ENCODE measurements at places on chromosomes 5 and 9.
A peak's percentile ranks its signal among the peaks of the same experiment; 100 is the strongest.

DNA sequence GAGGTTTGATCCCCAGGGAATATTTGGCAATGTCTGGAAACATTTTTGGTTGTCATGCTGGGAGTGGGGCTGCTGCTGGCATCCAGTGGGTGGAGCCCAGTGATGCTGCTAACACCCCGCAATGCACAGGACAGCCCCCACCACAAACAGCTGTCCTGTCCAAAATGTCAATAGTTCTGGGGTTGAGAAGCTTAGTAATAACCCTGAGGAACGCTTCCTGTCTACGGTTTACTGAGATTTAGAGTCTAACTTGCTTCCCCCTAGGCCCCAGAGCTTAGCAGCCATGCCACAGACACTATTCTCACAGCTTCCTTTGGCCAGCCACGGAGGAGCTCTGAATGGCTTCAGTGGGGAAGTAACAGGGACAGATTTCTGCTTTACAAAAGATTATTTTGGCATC lies 66.5 kb downstream of the MSX2 start:
- H3K36me3 ChIP-seq, result no peaks in the 10 kb centered on the region
- H3K4me3 ChIP-seq, result no peak overlapping the region
- peaks cover 8% of the 10 kb centered on the region for H3K4me1 ChIP-seq
- no peak for DNase-seq
- no peak overlapping the region for H3K27ac ChIP-seq

- no peaks in the 10 kb centered on the region for H3K27me3 ChIP-seq
- H3K4me3 ChIP-seq, result no peak overlapping the region
- H3K4me1 ChIP-seq, result no peaks in the 10 kb centered on the region
- H3K36me3 ChIP-seq, result no peaks in the 10 kb centered on the region
- H3K27ac ChIP-seq, result no peak overlapping the region
These were observed 113.5 kb downstream of the CAMK4 start for GRCh38 chr5:111337688-111338087.

GRCh38 chr9:86034863-86035734 lies 64.3 kb downstream of the GOLM1 start:
- peaks cover 12% of the 10 kb centered on the region for H3K36me3 ChIP-seq
- no peak overlapping the region for H3K27ac ChIP-seq
- DNase-seq, result peak; percentile 29

- no peaks in the 10 kb centered on the region for H3K27me3 ChIP-seq
- DNase-seq, result no peak
- no peaks in the 10 kb centered on the region for H3K36me3 ChIP-seq
- no peaks in the 10 kb centered on the region for H3K4me1 ChIP-seq
These were observed 20.7 kb upstream of the IL33 start for GRCh38 chr9:6194934-6195333.

DNA sequence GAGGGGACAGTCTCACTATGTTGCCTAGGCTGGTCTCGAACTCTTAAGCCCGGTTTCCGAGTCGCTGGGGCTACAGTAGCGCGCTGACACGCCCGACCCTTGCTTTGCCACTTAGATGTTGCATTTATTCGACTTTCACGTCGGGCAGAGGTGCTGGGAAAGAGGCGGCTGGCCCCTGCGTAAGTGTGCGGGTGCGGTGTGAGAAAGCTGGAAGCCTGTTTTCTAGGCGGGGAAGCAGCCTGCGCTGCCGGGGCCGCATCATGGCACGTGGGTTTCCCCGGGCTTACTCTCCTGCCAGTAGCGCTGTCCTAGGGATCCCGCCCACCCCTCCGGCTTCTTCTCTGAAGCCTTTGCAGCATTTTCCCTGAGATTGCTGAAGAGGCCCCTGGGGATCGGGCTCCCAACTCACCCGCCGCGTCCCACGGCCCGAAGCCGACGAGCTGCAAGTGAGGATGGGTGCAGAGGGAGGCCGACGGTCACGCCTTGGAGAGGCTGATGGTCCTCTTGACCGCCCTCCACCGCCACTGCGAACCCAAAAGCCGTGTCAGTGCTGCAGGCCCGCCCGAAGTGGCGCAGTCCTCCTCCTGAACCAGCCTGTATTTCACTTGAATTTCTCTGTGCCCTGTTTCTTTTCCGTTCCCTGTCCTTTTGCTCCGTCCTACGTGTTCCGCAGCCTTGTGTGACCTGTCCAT lies 5.8 kb upstream of the TRIM41 start:
- H3K4me3 ChIP-seq, result no peak overlapping the region
- DNase-seq, result no peak
- H3K27ac ChIP-seq, result peak overlapping the region; percentile 19
- no peaks in the 10 kb centered on the region for H3K27me3 ChIP-seq
- no peaks in the 10 kb centered on the region for H3K36me3 ChIP-seq

GRCh38 chr5:100900142-100900795 lies 2.8 kb downstream of the ST8SIA4 start:
- no peak overlapping the region for H3K4me3 ChIP-seq
- no peaks in the 10 kb centered on the region for H3K4me1 ChIP-seq
- no peaks in the 10 kb centered on the region for H3K27me3 ChIP-seq
- DNase-seq, result no peak
- no peaks in the 10 kb centered on the region for H3K36me3 ChIP-seq

DNA sequence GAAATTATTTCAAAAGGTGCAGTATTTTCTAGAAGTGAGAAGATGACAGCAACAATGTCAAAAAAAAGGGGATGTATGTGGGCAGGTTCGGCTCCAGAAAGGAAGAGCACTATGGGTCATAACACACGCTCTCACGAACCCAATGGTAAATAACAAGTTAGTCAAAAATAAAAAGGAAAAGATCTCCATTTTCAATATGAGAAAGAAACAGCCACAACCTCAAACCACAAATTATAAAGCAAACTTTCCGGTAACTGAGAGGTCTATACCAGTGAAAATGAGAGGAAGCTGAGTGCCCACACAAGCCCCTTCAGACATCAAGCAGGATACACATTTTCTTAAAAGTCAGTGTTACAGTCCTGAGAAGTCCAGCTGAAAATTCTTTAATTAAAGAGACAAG lies 398.5 kb upstream of the RPS23 start:
- DNase-seq, result no peak
- no peaks in the 10 kb centered on the region for H3K4me1 ChIP-seq
- no peak overlapping the region for H3K4me3 ChIP-seq
- no peak overlapping the region for H3K27ac ChIP-seq
- H3K36me3 ChIP-seq, result no peaks in the 10 kb centered on the region

DNA sequence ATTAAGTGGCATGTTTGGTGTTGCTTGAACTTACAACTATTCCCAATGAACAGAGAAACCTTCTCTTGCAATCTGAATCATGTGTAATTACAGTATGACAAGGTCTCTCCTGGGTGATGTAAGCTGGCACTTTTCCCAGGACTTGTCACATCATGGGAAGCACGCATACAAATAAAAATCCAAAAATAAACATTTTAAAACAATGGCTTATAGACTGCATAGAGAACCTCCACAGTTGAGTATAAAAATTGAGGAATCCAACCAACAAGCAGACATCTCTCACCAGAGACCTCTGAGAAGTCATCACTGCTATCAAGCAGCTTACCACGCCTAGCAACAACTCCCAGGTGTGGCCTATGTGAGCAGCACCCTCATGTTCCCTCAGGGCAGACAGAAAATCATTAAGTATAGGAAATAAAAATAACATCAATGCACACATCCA lies 3.9 kb downstream of the MLLT3 start:
- no peak overlapping the region for H3K4me3 ChIP-seq
- H3K36me3 ChIP-seq, result no peaks in the 10 kb centered on the region
- no peaks in the 10 kb centered on the region for H3K4me1 ChIP-seq
- DNase-seq, result no peak
- H3K27me3 ChIP-seq, result peaks cover under 1% of the 10 kb centered on the region
- H3K27ac ChIP-seq, result no peak overlapping the region

- H3K36me3 ChIP-seq, result peaks cover 23% of the 10 kb centered on the region
- no peaks in the 10 kb centered on the region for H3K4me1 ChIP-seq
These were observed 8.4 kb downstream of the RALGDS start for GRCh38 chr9:133112663-133113026.

GRCh38 chr5:147901599-147902039 lies 4.7 kb downstream of the C5orf46 start:
- H3K27me3 ChIP-seq, result peaks cover 6% of the 10 kb centered on the region
- H3K4me1 ChIP-seq, result no peaks in the 10 kb centered on the region
- no peaks in the 10 kb centered on the region for H3K36me3 ChIP-seq
- DNase-seq, result no peak
- H3K4me3 ChIP-seq, result no peak overlapping the region

DNA sequence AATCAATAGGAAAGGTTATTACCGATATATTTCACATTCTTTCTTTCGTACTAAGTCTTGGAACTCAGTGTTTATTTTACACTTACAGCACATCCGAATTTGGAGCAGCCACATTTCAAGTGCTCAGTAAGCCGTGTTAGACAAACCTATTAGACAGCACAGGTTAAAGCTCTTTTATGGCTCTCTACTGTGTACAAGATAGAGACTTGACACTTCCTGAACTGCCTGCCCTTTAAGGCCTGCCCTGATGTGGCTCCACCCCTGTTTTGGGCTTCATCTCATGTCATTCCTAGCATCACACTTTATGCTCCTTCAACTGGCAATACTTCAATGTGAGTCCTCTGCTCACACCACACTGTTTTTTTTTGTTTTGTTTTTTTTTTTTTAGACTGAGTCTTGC lies 23.5 kb upstream of the SUSD1 start:
- H3K27me3 ChIP-seq, result no peaks in the 10 kb centered on the region
- H3K36me3 ChIP-seq, result no peaks in the 10 kb centered on the region
- no peak overlapping the region for H3K4me3 ChIP-seq

GRCh38 chr9:119761812-119762211 lies 392.6 kb upstream of the BRINP1 start:
- no peak overlapping the region for H3K27ac ChIP-seq
- no peaks in the 10 kb centered on the region for H3K27me3 ChIP-seq
- H3K4me1 ChIP-seq, result no peaks in the 10 kb centered on the region
- H3K4me3 ChIP-seq, result no peak overlapping the region

GRCh38 chr5:171387970-171388815 lies 544 bp downstream of the NPM1 start:
- peaks cover 47% of the 10 kb centered on the region for H3K36me3 ChIP-seq
- peak overlapping the region; percentile 80 for H3K4me3 ChIP-seq
- DNase-seq, result no peak
- H3K27me3 ChIP-seq, result no peaks in the 10 kb centered on the region
- peak overlapping the region; percentile 90 for H3K27ac ChIP-seq

DNA sequence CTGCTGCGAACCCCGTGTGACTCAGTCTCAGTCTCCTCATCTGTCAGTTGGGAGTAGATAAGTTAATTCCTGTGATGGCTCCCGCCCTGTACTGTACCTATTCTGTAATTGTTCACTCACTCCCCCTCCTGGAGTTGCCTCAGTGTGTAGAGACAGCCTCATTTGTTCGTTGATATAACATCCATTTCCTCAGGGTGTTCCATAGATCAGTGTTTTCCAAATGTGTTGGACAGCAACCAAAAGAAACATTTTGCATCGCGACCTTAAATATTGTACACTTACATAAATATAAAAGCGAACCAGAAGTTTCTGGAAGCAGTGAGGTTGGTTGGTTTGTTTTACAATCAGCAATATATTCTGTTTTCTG lies 698 bp downstream of the NFX1 start:
- peak overlapping the region; percentile 85 for H3K4me3 ChIP-seq
- no peak for DNase-seq
- H3K4me1 ChIP-seq, result peaks cover 22% of the 10 kb centered on the region
- H3K27me3 ChIP-seq, result no peaks in the 10 kb centered on the region

GRCh38 chr5:176883700-176884570 lies 15.2 kb downstream of the HK3 start:
- H3K27me3 ChIP-seq, result no peaks in the 10 kb centered on the region
- H3K4me3 ChIP-seq, result no peak overlapping the region
- no peaks in the 10 kb centered on the region for H3K36me3 ChIP-seq
- no peak overlapping the region for H3K27ac ChIP-seq
- no peaks in the 10 kb centered on the region for H3K4me1 ChIP-seq

DNA sequence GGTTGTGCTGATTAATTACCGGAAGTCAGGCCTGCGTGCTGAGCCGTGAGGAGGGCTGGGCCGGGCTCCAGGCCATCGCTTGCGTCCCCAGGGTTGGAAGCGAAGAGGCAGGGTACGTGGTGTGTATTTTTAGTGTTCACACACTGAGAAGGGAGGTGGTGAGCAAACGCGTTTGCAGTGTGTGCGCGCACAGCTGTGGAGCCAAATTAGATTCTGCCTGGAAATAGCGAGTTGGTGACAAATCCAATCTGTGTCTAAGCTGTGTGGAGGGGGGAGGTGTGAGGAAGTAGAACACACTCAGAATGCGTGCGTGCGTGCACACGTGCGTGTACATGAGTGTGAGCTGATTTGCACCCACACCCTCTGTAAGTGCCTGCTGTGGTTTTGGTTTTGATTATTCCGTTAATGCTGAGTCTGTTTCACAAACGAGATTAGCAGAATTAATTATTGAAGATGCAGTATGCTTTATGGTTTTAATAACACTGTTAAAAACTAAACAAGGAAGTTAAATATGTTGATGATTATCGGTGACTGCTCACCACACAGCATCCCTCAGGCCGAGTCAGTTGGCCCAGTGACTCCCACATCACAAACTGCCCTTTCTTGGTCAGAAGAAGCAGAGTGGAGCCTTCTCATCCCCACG lies 111.8 kb upstream of the FCN2 start:
- no peak for DNase-seq
- H3K4me1 ChIP-seq, result no peaks in the 10 kb centered on the region
- no peaks in the 10 kb centered on the region for H3K36me3 ChIP-seq

- no peaks in the 10 kb centered on the region for H3K36me3 ChIP-seq
- peak; percentile 44 for DNase-seq
- H3K4me1 ChIP-seq, result peaks cover 31% of the 10 kb centered on the region
- H3K27me3 ChIP-seq, result no peaks in the 10 kb centered on the region
- no peak overlapping the region for H3K27ac ChIP-seq
These were observed 16.5 kb downstream of the CSF2 start for GRCh38 chr5:132090107-132090506.

DNA sequence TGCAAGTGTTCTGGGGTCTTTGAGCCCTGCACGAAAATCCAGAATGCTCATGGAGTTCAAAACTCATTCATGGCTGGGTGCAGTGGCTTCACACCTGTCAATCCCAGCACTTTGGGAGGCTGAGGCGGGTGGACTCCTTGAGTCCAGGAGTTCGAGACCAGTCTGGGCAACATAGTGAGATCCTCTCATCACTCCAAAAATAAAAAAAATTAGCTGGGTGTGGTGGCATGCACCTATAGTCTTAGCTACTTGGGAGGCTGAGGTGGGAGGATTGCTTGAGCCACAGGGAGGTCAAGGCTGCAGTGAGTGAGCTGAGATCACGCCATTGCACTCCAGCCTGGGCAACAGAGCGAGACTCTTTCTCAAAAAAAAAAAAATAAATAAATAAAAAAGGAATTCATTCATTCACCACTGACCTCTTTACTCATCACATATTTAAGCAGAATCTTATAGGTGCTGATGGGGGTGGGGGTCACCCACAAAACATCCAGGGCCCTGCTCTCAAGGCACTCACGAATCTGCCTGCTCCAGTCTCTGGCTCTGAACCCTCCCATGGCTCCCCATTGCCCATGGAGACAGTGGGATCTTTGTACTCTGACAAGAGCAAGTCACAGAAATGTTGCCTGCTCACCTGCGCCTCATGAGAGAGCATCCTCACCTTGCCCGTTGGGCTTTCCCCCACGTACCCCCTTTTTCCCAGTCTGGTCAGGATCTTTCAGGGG lies 76.7 kb upstream of the IER5L start:
- no peak overlapping the region for H3K27ac ChIP-seq
- no peaks in the 10 kb centered on the region for H3K27me3 ChIP-seq
- DNase-seq, result no peak
- no peak overlapping the region for H3K4me3 ChIP-seq
- no peaks in the 10 kb centered on the region for H3K4me1 ChIP-seq
